ENCODE measurements at places on chromosomes 5 and 9.

- no peak for DNase-seq
Measured at GRCh38 chr9:14165376-14166035, 148.4 kb downstream of the NFIB start.

GRCh38 chr5:78983601-78984438, 1.3 kb downstream of the ARSB start:
- DNase-seq = no peak

DNA sequence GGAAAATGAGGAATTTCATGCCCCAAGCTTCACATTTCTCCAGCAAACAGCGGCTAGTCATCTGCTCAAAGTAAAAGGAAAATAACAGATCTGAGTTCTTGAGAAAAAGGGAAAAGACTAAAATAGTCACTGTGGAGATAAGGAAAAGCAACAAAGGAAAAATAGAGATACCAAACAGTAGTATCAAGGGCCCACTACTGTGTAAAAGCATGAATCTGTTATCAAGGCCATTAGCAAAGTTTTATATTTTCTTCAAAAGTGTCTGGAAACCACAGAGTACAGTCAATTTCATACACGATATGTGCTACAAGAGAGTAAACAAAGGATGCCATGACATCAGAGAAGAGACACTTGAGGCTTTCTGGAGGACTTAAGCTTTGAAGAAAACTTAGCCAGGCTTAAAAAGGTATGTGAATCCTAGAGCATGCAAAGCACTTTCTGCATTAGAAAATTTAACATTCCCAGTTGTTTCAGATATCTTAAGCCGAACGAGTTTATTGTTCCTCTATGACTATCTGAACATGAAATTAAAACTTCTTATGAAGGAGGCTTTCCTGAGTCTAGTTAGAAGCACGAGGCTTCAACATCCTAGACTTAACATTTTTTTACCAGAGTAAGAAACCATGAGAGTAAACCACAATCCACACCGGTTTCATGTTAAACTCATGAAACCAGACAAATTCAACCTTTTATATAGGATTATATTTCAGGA, 1.2 kb downstream of the TTC33 start:
- DNase-seq = no peak

DNA sequence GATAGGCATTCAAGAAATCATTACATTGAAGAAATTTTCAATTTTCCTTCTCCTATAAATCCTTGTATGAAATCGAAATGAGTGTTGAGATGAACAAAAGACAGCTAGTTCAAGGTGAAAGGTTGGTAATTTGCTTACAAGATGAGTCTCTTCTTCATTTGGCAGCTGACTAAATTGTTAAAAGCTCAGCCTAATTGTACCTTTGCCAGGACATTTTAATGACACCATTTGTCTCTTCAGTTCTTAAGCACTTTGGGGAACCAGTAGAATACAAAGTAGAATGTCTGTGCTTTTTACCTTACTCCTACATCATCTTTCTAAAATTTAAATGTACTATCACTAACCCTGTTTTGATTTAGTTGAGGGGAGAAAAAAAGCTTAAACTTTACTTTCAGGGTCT, 59.4 kb downstream of the GRAMD2B start:
- DNase-seq = no peak

DNA sequence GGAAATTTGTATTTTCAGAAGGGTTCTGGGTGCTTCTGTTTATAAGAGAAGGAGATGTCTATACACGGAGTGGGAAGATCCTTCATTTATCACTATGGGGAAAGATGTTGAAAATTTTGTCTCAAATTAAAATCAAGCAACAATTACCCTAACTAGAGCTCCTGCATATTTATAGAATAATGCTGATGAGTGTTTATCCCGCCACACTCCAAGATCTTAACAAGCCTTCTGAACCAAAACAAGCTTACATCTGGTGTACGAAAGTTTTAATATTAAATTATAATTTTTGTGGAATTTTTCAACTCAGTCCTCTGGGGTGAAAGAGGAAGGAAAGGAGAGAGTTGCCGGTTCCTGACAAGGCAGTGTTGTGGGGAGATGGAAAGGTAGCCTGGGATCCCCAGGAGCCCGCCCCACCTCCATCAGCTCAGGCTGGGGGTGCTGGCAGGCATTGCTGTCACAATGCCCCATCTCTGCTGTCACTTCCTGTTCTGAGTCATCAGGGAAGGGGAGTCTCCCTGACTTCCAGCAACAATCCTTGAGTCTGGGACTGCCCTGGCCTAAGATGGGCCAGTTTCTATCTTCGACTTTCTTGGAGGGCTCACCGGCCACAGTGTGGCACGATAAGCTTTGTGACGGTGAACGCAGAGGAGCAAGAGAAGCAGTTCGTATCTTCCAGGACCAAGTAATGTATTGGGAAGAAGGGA, 64.5 kb downstream of the ERAP1 start:
- peak; percentile 32 for DNase-seq

DNA sequence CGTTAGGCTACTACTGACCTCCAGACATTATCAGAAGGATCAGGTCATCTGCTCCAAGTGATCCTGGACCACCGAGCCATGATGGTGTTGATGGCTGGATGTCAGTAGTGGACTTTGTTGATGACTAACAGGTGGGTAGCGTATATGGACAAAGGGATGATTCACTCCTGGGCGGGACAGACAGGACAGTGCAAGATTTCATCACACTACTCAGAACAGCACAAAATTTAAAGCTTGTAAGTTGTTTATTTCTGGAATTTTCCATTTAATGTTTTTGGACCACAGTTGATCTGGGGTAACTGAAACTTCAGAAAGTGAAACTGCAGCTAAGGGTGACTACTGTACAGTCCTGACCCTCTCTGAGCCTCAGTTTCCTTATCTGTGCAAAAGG, 12.7 kb downstream of the PDGFRB start:
- DNase-seq = peak; percentile 86

- no peak for DNase-seq
Measured at GRCh38 chr5:109706095-109706494, 16.4 kb downstream of the MAN2A1 start.

- no peak for DNase-seq
Measured at GRCh38 chr5:3412146-3412545, 183.5 kb upstream of the IRX1 start.

- no peak for DNase-seq
Measured at GRCh38 chr9:20312732-20313131, 309.6 kb downstream of the MLLT3 start.

DNA sequence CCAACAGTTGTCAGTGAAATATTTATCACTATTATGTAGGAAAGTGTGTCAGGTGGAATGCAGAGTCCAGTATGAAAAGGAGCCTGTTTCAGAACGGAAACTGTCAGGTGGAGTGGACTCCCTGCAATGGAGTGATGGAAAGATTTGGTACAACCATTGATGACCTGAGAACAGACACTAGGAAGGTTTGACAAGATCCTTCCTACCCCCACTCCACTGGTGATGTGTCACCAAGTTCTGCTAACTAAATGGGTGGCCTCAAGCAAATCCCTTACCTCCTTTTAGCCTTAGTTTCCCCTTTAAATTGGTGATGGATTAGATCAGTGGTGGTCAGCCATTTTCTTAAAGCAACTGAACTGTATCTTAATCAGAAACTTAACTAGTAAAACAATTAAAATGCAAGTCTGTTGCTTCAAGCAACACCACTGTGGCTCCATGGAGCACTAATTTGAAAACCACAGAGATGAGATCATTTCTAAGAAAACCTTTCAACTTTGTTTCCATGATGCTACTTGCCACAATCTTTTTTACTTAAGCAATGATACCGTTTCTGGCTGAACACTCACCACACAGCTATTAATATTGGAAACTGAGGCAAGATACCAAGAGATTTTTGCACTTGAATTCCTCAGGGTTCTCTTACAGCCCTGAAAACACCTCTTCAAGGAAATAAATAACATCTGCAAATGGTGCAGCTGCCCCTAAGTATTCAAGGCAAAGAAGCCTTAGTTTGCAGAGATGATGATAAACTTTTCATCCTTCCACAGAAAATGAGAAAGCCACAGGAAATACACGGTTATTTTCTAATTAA, 140.6 kb downstream of the ERCC6L2 start:
- no peak for DNase-seq

- DNase-seq = no peak
Measured at GRCh38 chr9:126166866-126167265, 159.8 kb upstream of the MVB12B start.

- DNase-seq = peak; percentile 17
Measured at GRCh38 chr5:166695326-166695725, 1596.1 kb upstream of the WWC1 start.

DNA sequence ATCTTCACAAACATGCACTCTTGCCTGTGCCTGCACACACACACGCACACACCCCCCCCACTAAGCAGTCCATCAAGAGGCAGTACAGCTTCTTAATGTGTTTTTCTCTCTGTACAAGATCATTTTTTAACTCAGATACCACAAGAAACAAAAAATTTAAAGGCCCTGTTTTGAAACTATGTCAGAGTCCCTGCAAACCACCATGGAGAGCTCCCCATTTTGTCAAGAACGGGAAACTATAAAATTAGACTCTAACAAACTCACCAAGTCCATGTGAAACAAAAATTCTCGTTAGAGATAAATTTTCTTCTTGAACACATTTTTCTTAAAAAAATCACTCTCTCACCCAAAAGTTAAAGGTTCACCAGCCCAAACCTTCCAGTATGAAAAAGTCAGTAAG, 86.3 kb downstream of the ELAVL2 start:
- no peak for DNase-seq

GRCh38 chr9:127979333-127980059, 1.3 kb downstream of the EEIG1 start:
- peak; percentile 67 for DNase-seq

DNA sequence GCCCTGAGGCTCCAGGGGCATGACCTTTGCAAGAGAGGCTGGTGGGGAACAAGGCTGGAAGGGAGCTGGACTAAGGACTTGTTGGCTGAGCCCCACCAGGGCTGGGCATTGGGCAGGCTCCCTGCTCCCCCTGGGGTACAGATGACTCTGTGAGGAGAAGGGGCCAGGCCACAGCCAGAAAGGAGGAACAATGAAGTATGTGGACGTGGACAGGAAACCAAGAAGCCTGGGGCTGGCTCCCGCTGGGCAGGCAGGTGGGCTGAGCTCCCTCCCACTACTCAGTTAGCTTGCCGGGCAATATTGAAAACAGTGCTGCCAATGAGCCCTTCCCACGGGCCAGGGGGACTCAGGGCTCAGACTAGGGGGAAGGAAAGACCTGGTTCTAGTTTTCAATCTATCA, 66.1 kb upstream of the SPTLC1 start:
- DNase-seq = no peak

DNA sequence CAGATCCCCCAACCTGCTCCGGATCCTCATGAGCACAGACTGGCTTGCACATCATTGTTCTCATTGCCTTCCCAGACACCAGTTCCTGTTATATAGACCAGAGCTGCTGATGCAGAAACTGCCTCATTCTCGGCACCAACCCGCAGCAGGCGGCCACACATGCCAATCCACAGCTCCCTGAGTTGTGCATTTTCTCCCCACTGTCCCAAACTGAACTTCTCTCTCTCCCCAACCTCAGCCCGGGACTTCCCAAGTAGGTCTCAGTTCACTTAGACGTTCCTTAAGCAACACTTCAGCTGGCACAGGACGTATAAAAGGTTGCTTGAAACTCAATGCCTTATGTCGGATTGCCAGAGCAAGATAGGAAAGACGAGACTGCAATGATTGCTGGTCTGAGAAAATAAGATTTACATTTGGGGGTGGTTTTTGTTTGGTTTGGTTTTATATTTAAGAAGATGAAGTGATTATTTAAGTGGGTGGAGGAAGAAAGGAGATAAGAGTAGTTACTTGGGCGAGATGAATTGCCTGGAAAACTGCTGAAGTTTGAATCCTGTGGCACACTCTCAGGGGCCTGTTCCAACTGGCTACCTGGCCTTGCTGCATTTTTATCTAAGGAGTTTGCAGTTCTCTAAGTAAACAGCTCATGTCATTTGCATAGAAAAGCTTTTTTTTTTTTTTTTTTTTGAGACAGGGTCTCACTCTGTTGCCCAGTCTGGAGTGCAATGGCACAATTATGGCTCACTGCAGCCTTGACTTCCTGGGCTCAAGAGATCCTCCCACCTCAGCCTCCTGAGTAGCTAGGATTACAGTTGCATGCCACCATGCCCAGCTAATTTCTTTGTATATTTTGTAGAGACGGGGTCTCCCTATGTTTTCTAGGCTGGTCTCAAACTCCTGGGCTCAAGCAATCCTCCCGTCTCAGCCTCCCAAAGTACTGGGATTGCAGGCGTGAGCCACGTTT, 155.4 kb downstream of the GOLPH3 start:
- DNase-seq = no peak

GRCh38 chr9:109766351-109766750, 13.6 kb upstream of the PALM2AKAP2 start:
- DNase-seq = peak; percentile 40

GRCh38 chr5:62354028-62354874, 48.2 kb downstream of the KIF2A start:
- DNase-seq = no peak

GRCh38 chr9:79623799-79624721, 52.3 kb downstream of the TLE4 start:
- no peak for DNase-seq

- DNase-seq = no peak
Measured at GRCh38 chr5:121174351-121174750, 677.3 kb upstream of the FTMT start.

DNA sequence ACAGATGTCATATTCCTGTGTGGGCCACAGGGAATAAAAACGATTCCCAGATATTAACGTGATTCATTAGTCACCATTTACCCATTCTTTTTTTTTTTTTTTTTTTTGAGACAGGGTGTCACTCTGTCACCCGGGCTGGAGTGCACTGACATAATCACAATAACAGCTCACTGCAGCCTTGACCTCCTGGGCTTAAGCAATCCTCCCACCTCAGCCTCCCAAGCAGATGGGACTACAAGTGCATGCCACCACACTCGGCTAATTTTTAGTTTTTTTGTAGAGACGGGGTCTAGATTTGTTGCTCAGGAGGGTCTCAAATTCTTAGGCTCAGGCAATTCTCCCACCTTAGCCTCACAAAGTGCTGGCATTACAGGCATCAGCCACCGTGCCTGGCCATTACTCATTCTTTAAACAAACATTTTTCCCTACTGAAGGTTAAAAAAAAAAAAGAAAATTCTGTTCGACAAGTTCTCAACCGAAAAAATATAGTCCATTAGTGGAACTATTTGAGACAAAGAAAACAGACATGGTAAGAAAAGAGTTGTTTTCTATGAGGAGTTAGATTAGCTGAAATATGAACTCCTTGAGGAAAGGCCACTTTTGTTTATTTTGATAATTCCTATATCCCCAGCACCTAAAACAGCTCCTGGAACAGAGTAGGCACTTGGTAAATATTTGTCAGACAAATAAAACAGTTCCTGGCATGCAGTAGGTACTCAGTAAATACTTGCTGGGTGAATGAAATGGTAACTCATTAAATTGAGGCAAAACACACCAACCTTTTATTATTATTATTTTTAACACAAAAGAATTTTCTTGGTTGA, 32.1 kb upstream of the PDCL start:
- DNase-seq = no peak

DNA sequence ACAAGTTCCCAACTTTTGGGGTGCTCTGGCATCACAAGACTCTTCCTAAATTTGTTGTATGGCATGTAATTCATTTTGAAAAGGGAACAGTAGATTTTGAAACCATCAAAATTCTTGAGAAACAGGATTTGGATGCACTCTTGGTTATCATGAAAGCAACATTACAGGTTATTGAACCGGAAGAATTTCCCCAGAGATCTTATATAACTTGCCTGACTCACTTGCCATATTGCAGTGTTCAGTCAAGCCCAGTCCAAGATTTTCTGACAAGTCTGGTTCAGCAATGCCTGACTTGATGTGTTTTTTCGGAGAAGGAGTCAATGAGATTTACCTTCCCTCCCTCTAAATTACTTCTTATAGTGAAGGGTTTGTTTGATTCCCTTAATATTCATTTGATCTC, 32.0 kb downstream of the SMIM15 start:
- DNase-seq = no peak
